Effector CD4-positive, alpha-beta T cell (primary cell): ENCODE measurements at places on chromosomes 3 and 15.

- DNase-seq = no peak
Measured at GRCh38 chr15:48595981-48596380, 49.5 kb downstream of the FBN1 start.

- DNase-seq = no peak
Measured at GRCh38 chr3:196164576-196164975, 46.6 kb downstream of the ZDHHC19 start.

- DNase-seq = no peak
Measured at GRCh38 chr3:183313351-183313750, 60.3 kb downstream of the B3GNT5 start.

- DNase-seq = no peak
Measured at GRCh38 chr3:160260587-160261270, 35.5 kb downstream of the C3orf80 start.

- DNase-seq = no peak
Measured at GRCh38 chr15:26967719-26968269, 3.2 kb upstream of the GABRG3 start.
